ENCODE measurements at places on chromosomes 16 and 17.

DNA sequence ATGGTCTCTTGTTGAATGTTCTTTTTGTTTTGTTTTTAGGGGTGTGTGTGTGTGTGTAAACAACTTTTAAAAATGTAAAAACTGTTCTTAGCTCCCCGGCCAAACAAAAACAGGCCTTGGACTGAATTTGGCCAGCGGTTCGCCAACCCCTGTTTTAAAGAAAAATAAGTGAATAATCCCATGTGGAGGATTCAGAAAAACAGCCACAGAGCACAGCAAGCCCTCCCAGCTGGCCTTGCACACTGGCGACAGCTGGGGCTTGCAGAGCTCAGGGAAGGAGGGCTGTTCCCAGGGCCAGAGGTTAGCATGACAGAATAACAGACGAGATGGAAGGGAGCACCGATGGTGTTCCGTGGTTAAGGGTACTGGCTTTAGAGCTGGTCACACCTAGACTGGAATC, 39.0 kb downstream of the EMP2 start:
- DNase-seq = no peak

DNA sequence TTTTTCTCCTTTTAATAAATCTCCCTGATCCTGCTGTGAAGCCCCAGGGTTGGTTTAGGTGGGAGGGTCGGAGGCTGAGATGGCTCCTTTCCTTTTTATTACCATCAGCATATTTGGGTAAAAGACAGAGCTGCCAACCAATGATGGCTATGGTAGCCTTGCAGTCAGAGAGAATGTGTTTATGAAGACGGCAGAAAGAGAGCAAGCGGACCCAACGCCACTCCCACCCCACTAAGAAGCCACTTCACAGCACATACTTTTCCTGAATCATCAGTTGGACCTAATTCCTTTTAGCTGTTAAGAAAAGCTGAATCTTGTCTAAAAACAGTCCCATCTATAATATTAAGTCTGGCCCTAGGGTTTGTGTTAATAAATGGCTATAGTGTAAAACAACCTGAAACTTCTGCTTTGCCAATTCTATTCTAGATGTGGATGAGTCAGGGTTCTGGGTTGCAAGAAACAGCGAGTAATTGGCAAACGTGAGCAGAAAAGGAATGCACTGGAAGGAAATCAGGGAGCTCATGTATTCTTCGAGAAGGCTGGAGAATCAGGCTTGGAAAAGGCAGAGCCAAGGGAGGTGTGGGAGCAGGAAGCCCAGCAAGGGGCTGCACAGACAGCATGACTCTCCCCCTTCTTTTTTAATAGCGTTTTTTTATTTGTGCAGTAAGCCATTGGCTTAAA, 34.0 kb upstream of the PRKCA start:
- no peak for DNase-seq

DNA sequence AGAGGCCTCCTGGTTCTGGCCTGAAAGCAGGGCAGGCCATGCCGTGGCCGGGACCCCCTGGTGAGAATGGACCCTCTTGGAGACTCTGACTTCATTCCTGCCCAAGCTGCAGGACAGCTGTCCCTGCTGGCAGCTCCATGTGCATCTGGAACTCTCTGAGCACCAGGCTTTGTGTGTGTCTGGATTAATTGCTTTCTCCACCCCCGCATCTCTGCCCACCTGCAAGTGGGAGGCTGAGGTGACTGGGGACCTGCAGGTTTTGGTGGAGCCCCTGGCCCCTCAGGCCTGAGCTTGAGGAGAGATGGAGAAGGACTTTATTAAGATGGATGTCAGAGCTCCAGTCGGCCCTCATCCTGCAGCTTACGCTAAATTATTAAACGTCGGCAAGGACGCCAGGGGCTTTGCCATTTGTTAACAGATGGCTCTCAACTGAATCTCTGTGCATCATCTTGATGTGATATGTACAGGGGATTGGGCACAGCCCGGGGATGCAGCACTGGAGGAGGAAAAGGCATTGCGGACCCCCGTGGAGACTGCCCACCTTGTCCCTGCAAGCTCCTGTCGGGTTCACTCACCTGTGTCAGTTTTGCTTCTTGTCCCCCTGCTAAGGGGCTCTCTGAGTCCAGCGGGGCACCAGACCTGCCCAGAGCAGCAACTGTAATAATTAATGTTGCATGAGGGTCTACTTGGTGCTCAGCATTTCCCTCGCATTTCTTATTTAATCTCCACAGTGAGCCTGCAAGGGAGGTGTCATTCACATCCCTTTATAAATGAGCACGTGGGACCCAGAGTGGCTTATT, 154.1 kb upstream of the RPL38 start:
- no peak for DNase-seq

GRCh38 chr17:61164517-61164916, 235.1 kb upstream of the TBX2 start:
- DNase-seq = no peak

GRCh38 chr17:28703552-28704218, 8.0 kb downstream of the PROCA1 start:
- no peak for DNase-seq

DNA sequence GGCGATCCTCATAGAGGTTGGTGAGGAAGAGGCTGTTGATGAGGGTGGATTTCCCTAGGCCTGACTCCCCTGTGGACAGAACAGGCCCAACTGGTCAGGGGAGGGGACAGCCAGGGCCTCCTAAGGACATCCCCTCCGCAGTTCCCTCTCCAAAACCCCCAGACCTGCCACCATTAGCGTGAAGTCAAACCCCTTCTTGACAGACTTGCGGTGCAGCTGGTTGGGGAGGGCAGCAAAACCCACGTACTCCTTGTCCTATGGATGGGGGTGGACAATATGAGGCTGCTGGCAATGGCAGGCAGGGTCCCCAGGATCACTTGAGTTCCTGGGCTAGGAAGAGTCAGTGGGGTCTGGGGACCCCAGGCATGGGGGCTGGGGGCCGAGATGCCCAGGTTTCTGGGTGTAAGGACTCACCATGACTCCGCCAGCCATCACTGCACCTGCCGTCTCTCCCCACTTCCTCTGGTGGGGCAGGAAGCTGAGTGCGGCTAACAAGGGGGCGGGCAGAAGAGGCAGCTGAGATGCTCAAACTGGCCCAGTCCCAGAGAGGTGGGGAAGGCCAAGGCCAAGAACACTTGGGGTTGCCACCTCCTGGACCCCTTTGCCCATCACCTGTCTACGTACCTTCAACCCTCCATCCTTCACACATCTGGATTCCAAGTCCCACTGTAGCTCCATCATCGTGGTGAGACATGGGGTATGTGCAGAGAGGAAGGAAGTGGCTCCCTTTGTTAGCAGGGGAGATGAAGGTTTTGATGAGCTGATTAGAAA, at the start of gene SEPTIN1:
Gene SEPTIN1, minus strand, starts transcription at position 451 of the 771 bp plus-strand sequence. Its CDS starts 19 bp downstream, at position 432.
- no peak for DNase-seq

Data from AG09309 (cell line).